ENCODE measurements at places on chromosomes 1 and 21. TPM values are rescaled to one million over a fixed set of nuclear protein-coding genes. Genes with fewer than 3 reads are reported as not detected.

Gene INAVA
- polyA plus RNA-seq = 50.2 TPM

Gene KRTAP21-2
- polyA plus RNA-seq = not detected

- no peak for DNase-seq
Measured at GRCh38 chr1:230025686-230026085, 41.4 kb upstream of the GALNT2 start.

- DNase-seq = no peak
Measured at GRCh38 chr1:4665456-4665855, 11.0 kb downstream of the AJAP1 start.

- DNase-seq = no peak
Measured at GRCh38 chr1:182317611-182318161, 73.9 kb downstream of the GLUL start.

Measured in A549 (cell line).